ENCODE measurements at places on chromosomes 2 and 18.

DNA sequence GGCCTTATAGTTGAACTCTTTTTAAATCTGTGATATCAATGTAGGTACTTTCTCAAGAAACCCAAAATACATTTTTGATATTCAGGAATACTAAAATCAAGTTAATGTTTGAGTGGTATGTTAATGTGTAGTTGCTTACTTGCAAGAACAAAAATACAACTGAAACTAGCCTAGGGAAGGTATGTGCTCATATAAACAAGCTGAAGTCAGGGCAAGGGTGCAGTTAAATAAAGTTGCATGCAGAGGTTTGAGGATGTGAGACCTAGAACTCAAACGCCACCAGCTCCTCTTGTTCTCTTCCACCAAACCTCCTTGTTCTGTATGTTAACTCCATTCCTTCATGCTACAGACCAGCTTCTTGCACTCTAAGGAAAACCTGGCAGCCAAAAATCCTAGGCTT lies 388.3 kb upstream of the SMIM21 start:
- no peak for DNase-seq

- no peak for DNase-seq
Measured at GRCh38 chr2:37550190-37550589, 121.3 kb downstream of the CDC42EP3 start.

GRCh38 chr18:45557287-45557686 lies 58.0 kb upstream of the SLC14A2 start:
- DNase-seq = no peak

- DNase-seq = no peak
Measured at GRCh38 chr2:208607694-208608093, 201.1 kb downstream of the PTH2R start.

- no peak for DNase-seq
Measured at GRCh38 chr18:5424903-5425664, 118.7 kb downstream of the EPB41L3 start.

- no peak for DNase-seq
Measured at GRCh38 chr2:166373105-166373504, 2.6 kb downstream of the SCN9A start.

DNA sequence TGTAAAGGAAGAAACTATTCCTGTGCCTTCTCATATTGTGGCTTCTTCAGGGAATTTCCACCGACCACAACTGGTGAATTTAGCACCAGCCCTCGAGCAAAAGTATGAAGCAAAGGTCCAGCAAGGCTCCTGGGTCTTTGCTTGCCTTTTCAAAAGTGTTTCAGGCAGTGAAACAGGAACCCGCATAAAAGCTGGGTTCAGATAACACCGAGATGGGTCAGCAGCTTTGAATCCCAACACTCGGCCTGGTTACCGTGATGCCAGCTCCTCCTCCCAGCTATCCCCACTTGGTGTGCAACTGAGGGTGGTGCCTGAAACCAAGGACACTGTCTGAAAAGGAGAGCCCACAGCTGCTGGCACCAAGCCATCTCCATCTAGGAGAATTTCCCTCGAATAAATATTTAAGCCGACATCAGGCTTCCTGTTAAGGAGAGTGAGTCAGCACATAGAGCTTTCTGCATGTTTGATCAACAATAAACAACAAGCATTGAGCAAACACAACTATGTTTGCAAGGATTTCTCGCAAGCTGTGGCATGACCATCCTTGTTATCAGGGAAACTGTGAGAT lies 69.5 kb downstream of the ANTXR1 start:
- DNase-seq = no peak

DNA sequence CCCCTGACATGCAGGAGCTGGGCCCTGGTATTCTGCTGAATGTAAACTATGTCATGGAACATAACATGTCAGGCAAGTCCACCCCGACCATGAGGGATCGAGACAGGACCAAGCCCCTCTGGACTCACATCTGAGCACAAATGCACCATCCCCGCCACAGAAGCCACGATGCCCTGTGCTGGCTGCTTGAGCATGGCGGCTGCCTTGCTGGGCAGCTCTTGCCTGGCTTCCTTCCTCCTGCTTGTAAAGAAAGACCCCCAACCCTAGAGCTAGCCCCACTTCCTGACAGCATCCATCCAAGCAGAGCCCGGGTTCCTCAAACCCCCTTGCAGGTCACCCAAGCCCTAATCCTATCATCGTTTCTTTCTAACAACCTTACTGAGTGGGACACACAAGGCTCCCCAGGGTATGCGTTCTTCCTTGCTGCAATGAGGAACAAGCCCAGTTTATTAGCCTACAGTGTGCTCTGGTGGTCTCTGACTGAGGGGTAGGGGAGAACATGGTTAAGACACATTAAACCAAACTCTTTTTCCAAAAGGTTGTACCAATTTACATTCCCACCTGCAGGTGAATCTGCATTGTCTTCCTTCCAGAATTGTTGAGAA lies 26.6 kb downstream of the PTPN18 start:
- no peak for DNase-seq

Data from GOT3 (cell line).